ENCODE measurements at places on chromosomes 12 and 14.
A peak's percentile ranks its signal among the peaks of the same experiment; 100 is the strongest.

DNA sequence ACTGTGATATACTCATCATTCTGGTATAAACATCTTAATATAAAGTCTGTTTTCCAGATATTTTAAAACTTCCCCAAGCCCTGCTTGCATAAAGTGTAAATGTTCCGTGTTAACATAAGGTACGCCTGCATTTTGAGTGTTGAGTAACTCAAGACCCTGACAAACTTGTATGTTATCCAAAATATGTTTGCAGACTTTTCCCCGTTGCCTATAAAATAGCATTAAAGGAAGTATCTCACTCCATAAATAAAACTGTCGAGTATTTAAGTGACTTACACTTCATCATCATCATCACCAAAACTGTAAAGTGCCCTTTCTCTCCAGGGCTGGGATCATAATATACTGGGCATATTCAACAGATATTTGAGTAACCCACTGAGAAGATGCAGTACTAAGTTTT is 64.6 kb upstream of the TSPAN8 start:
- DNase-seq: no peak

DNA sequence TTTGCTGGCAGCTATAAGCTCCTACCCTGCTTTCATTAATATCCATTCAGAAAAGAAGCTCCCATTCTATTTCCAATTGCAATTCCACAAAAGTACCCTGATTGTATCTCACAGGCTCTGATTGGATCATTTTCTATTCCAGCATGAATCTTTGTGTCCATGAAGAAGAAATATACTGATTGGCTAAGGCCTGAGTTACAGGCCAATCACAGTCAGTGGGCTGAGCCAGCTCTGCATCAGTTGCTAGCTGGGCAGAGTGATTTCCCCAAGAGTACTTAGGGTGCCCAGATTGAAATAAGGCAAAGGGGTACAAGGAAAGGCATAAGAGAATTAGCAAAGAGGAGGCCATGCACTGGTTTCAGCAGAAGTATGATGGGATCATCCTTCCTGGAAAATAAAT is 14.4 kb downstream of the ART4 start:
- no peak for DNase-seq

GRCh38 chr14:20551606-20552005 is 9.2 kb downstream of the RNASE9 start:
- DNase-seq: no peak

DNA sequence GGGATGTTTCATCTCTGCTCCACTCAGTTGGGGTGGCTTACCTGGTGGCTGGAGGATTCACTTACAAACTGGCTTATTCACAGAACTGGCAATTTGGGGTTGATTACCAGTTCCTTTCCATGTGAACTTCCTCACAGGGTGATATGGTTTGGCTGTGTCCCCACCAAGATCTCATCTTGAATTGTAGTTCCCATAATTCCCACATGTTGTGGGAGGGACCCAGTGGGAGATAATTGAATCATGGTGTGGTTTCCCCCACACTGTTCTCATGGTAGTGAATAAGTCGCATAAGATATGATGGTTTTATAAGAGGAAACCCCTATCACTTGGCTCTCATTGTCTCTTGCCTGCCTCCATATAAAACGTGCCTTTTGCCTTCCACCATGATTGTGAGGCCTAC is 26.9 kb upstream of the IGF1 start:
- no peak for DNase-seq

GRCh38 chr12:10301103-10301502 is 6.6 kb upstream of the KLRD1 start:
- no peak for DNase-seq

- no peak for DNase-seq
Observed at GRCh38 chr14:49939884-49940510, 47.1 kb downstream of the ARF6 start.

DNA sequence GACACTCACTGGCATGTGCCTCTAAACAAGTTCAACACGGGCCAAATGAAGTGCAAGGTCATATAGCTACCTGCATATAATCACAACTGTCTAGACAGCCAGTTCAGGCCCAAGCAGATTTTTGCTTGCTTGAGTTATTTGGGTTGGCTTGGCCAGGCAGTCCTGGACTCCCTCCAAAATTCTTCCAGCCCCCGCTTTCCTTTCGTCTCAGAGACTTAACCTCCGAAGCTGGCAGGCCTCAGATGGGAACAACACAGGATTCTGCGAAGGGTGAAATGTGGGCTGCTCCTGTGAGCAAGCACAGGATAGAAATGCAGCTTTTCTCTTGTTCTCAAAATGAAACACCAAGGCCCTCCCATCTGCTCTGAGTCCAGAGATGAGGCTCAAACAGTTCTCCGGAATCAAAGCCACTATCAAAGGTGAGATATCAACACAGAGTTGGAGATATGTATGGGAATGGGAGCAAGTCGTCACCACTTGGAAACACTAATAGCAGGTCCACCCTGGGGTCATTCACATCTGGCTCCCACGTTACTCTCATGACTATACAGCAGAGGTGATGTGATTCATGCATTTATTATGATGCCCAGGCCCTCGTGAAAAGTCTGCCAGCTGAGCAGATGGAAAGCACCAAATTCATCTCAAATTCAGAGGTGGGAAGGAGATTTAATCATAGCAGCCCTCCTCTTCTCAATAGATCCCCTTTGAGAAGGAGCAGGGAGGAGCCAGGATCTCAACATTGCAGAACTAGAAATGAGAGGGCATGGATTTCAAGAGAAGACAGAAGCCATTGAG is 389.8 kb downstream of the NUAK1 start:
- no peak for DNase-seq

DNA sequence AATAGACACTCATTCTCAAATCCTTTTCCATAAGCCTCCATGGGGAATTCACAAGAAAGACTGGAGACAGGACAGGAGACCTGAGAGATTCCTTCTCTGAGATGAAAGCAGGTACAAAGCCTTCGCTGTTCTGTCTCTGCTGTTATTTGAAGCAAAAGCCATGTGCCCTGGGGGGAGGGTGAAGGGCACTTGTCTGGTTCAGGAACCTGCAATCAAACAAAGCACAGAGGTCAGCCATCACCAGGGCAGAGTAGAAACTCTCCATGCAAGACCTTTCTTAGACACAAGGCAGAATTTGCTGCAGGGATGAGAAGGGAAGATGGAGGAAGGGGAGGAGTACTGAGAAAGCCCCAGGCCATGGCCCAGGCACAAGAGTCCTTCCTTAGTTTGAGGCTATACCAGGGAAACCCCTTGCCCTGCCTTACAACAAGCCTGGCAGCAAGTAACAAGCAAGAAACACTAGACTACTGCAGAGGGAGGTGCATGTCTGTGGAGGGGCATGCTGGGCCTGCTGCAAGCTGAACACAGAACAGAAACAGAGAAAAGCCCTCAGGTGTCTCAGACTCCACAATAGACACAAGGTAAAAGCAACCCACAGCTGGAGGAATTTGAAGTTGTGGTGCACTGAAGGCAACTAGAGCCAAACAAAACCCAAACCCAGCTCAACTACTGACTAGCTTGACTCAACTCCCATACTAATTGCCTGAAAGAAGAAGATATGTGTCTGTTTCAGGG is 7.8 kb upstream of the ART4 start:
- DNase-seq: no peak

- no peak for DNase-seq
Observed at GRCh38 chr14:68569970-68570409, 222.9 kb downstream of the ZFP36L1 start.

DNA sequence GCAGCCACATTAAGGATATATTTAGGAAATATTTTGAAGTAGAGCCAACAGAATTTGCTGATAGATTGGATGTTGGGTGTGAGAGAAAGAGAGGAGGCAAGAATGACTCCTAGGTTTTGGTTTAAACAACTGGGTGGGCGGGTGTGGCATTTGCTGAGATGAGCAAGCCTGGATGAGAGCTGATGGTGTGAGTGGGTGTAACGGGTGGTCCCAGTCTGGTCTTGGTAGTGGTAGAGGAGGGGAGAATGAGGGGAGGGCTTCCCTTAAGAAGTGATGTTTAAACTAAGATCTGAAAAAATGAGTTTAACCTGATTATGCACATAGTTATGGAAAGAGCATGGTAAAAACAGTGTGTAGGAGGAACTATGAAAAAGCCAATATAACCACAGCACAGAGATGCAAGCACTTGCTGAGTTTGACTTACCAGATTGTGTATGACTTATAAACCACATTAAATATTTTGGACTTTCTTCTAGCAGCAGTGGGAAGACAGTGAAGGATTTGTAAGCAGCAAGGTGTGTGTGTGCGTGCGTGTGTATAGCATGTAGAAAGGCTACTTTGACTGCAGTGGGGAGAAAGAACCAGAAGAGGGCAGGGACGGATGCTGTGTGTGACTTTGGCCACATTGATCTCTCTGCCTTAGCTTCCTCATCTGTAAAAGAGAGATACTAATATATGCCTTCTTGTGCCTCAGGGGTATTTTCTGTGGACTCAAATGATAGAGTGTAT is 139.7 kb downstream of the PRIMA1 start:
- no peak for DNase-seq

DNA sequence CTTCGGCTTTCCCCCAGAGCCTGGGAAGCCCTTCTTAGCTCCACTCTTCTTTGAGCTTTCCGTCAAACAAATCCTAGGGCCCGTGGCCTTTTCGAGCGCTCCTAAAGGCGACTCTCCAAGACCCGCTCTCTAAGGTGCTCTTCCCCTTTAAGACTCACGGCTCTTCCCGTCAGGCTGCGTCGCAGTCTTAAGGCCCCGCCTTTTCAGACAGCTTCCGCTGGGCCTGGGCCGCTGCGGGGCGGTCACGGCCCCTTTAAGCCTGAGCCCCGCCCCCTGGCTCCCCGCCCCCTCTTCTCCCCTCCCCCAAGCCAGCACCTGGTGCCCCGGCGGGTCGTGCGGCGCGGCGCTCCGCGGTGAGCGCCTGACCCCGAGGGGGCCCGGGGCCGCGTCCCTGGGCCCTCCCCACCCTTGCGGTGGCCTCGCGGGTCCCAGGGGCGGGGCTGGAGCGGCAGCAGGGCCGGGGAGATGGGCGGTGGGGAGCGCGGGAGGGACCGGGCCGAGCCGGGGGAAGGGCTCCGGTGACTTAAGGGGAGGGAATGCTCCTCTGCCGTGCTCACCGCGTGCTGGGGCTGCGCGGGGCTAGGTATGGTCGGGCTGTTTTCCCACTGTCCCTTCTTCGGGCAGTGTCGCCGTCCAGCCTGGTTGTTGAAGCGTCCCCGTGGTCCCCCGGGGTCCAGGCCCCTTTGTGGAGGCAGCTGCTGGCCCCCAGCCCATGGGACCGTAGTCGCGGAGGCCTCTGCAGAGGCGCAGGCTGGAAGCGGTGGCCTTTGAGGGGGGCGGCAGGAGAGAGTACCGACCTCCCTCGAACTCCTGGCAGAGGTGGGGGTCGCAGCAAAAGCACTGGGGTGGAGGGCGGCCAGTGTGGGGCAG is at the start of gene PEX5:
Gene PEX5, plus strand, starts transcription at position 289 of the 870 bp plus-strand sequence. CDS start 692 bp downstream, outside the sequence.
- peak; percentile 69 for DNase-seq

GRCh38 chr14:33127531-33127930 is 188.9 kb downstream of the NPAS3 start:
- no peak for DNase-seq

DNA sequence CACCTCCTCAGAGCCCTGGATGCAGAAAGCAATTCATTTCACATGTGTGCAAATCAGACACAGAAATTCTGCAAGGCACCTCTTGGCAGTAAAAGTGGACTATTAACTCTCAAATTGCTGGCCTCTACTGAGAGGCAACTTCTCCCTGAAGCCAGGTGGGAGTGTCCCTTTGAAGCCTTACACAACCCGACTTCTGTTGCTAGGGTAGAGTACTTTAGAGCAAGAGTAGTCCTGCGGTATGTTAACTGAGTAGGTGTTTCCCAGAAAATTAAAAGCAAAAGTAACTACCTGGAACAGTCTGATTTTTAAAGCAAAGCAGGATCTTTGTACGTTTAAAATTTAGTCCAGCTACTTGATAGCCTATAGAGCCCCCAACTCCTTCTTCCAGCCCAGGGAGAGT is 483.4 kb downstream of the DIO2 start:
- DNase-seq: no peak

GRCh38 chr14:29528889-29529288 is 398.8 kb downstream of the PRKD1 start:
- DNase-seq: no peak

DNA sequence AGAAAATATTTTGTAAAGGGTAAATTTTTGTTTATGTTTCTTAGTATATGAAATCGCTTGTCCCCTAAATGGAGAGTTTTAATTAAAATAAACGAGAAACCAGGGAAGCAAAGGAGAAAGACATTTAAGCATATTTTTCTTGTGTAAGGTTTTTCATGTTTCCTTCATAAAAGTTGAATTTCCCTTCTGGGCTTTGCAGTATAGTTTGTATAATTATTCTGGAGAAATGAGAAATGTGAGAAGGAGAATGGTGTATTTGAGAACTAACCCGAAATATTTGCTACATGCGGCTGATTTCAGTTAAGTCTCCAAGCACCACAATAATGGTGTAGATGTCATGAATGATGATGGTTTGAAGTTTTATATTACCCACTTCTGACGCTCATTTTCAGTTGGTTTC is 307.7 kb upstream of the SEL1L start:
- no peak for DNase-seq

GRCh38 chr14:61185534-61185933 is 95.6 kb downstream of the TMEM30B start:
- DNase-seq: no peak

GRCh38 chr14:53879022-53879686 is 77.5 kb downstream of the BMP4 start:
- no peak for DNase-seq

DNA sequence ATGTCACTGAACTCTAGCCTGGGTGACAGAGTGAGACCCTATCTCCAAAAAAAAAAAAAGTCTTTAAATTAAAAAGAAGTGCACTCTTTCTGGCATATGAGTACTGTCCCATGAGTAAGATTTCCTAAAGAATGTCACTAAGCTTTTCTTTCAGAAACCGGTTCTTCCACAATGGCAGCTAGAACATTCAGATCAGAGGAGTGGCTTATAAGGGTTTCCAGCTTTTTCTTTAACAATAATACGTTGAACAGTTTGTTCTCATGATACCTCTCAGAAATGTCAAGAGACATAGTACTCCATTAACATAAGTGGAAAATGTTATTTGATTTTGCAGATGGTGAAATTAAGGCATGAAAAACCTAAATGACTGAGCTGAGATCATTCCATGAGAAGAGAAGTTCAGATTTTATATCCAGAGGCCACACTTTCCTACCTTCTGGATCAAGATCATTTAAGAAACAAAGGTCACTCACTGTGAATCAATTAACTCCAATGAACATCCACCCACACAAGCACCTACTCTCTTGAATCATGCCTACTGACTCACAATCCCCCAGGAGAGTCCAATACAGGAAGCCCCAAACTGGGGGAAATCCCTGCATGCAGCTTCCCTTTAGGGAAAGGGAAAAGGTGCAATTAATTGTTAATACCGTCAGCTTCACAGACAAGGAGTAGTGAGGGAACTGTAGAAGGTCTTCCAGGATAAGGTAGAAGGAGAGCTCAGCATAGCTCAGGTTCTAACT is 86.9 kb downstream of the SPTSSA start:
- DNase-seq: no peak

GRCh38 chr14:24197056-24197450 is 1.8 kb upstream of the TM9SF1 start:
- no peak for DNase-seq

All from stimulated activated CD8-positive, alpha-beta memory T cell treated with anti-CD3 and anti-CD28 coated beads, Interleukin-2, amount 100 ng/mL, for 1 hour (primary cell).